ENCODE measurements at places on chromosomes 4 and X.

- no peak for DNase-seq
Observed at GRCh38 chr4:114698231-114698630, 99.6 kb downstream of the UGT8 start.

DNA sequence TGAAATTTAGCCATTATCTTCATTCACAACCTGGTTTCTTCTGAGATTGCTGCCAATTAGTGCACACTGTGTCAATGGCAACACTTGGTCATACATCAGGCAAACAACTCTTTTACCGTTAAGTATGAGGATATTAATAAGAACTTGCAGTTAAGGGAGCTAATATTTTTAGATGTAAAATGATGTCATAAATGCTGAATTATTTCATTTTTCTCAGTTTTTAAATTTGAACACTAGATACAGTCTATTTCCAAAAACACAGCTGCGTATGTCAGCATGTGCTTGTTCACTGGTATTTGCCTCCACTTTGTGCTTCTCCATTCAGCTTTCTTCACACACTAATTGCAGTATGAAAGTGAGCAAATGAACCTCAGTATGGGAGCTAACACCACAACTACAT lies 1.6 kb downstream of the KLHL13 start:
- no peak for DNase-seq

DNA sequence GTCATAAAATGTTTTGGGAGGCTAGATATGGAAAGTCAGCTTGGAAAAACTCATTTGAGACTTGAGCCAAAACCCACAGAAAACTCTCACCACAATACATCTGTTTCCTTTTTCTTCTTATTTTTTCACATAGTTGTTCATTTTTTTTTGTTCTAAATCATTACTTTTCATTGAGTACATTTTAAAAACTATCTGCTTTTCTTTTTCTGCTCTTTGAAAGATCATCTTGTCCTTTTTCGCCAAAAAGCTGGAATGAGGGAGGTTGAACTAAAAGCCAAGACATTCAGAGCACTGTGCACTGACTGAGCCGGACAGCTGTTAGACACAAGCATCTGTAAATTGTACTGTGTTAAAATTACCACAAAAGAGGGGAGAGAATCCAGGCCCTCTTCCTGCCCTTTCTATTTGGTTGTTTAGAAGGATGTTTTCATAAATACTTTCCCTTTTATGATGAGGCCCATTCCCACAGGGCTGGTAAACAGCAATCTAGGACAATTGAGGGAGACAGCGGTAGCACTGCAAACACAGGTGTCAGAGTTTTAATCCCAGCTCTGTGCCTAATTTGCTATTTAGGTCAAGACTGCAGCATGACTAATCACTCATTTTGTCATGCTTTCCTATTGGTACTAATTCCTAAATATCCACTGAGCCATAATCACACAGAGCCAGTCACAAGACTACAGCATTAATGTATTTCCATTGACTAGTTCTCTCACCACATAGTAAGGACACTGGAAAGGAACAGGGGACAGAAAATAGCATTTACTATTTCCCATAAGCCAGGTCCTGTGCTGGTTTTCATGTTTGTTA lies 7.3 kb upstream of the RNF150 start:
- DNase-seq: no peak

- no peak for DNase-seq
Observed at GRCh38 chrX:77087529-77088169, 359.5 kb upstream of the FGF16 start.

- DNase-seq: no peak
Observed at GRCh38 chr4:71206763-71207162, 132.1 kb upstream of the SLC4A4 start.

GRCh38 chr4:87622303-87622702 lies 14.0 kb downstream of the DSPP start:
- DNase-seq: no peak

DNA sequence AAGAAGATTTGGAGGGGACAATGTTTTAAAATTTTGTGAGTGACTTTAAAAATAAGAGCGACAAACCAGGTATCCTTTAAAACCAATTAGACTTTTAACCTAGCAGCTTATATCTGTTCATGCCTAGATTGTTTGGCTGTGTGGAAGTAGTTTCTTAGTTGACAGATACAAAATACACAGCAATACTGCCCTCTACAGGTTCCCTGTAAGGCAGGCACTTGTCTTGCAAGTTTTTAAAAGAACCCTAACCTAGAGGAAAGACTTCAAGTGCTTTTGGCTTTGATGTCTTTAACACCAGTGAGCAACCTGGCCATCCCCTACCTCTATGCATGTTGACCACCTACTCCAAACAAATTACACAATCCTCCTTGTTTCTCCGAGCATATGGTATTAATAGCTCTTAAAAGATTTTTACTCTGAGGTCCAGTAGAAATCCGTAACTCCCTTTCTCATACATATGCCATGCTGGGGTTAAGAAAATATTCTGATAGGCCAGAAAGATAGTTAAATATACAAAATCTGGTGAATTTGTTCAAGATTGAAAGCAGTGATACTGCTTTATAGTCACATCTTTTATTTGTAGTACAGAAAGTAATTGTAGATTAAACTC lies 273.0 kb downstream of the ARHGAP24 start:
- DNase-seq: peak; percentile 92

GRCh38 chr4:40454816-40455215 lies 119.7 kb downstream of the CHRNA9 start:
- DNase-seq: no peak

GRCh38 chr4:123580981-123581664 lies 184.5 kb downstream of the SPRY1 start:
- peak; percentile 7 for DNase-seq

GRCh38 chr4:78618436-78618835 lies 66.9 kb downstream of the ANXA3 start:
- no peak for DNase-seq

- no peak for DNase-seq
Observed at GRCh38 chrX:111830571-111830970, 45.4 kb upstream of the TRPC5OS start.

- DNase-seq: peak; percentile 2
Observed at GRCh38 chr4:73740353-73740778, at the start of gene CXCL8. Gene CXCL8, plus strand, starts transcription at chr4:73740569. Its CDS starts 90 bp downstream, at chr4:73740659.

GRCh38 chr4:38082021-38082420 lies 121.8 kb downstream of the PTTG2 start:
- DNase-seq: no peak

- DNase-seq: no peak
Observed at GRCh38 chr4:19177616-19178015, 1074.1 kb upstream of the SLIT2 start.

GRCh38 chrX:3563451-3563850 lies 150.0 kb downstream of the PRKX start:
- DNase-seq: no peak

GRCh38 chr4:152408514-152409327 lies 127.2 kb downstream of the FBXW7 start:
- DNase-seq: peak; percentile 44

- DNase-seq: no peak
Observed at GRCh38 chr4:3829956-3830773, 64.0 kb downstream of the ADRA2C start.

DNA sequence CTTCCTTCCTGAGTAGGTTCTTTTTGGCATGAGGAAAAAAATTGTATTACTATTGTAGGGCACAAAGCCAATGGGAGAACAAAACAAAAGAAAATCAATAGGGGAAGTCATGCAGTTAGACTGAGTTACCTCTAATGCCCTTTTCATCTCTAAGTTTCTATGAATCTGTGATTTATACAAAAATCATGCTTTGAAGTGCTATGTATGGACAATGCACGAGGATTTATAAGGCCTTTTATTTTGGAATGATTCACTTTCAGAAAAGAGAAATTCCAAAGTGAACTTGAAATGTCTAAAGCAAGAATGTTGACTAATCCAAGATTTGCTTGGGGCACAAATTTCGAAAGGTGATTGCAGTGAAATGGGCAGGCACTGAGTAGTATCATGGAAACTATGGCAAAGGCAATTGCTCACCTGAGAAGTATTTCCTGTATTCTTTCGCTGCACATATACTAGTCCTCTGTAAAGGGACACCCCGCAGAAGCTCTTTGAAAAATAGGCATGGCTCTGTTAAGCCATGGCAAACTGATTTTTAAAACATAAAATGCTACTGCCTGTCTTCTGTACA lies 52.8 kb downstream of the ADGRG4 start:
- no peak for DNase-seq

- no peak for DNase-seq
Observed at GRCh38 chrX:5397409-5397808, 831.3 kb downstream of the NLGN4X start.

Measured in OCI-LY7 (cell line).